Ovary (tissue), 10 donors: ENCODE measurements at places on chromosomes 16 and 17. TPM values are rescaled to one million over a fixed set of nuclear protein-coding genes. Genes with fewer than 3 reads are reported as not detected.
A peak's percentile ranks its signal among the peaks of the same experiment; 100 is the strongest.

MC1R gene
- total RNA-seq, result 8.5 TPM

CHD9NB gene
- total RNA-seq, result 4.3 TPM

MMP25 gene
- total RNA-seq, result 0.15 TPM

MYO1D gene
- 48.8 TPM for total RNA-seq

IL21R gene
- 0.23 TPM for total RNA-seq

SEZ6 gene
- not detected for total RNA-seq

PABPN1L gene
- not detected for total RNA-seq

KCNJ18 gene
- not detected for total RNA-seq

MILR1 gene
- total RNA-seq, result 2.6 TPM

GRCh38 chr16:84180519-84181140 is 6.2 kb downstream of the TAF1C start:
- H3K4me3 ChIP-seq, result no peak overlapping the region
- no peak for DNase-seq
- H3K4me1 ChIP-seq, result peaks cover 24% of the 10 kb centered on the region
- H3K27me3 ChIP-seq, result no peaks in the 10 kb centered on the region
- H3K36me3 ChIP-seq, result no peaks in the 10 kb centered on the region

- no peaks in the 10 kb centered on the region for H3K36me3 ChIP-seq
- H3K27me3 ChIP-seq, result no peaks in the 10 kb centered on the region
- peak overlapping the region; percentile 80 for H3K27ac ChIP-seq
- no peak overlapping the region for H3K4me3 ChIP-seq
- H3K4me1 ChIP-seq, result peaks cover 9% of the 10 kb centered on the region
Measured at GRCh38 chr17:78322327-78322857, 37.5 kb downstream of the SOCS3 start.

GRCh38 chr16:8898660-8899318 is 16.6 kb downstream of the LITAFD start:
- no peak overlapping the region for H3K4me3 ChIP-seq
- no peak overlapping the region for H3K27ac ChIP-seq
- DNase-seq, result no peak
- no peaks in the 10 kb centered on the region for H3K36me3 ChIP-seq
- no peaks in the 10 kb centered on the region for H3K27me3 ChIP-seq
- H3K4me1 ChIP-seq, result no peaks in the 10 kb centered on the region

DNA sequence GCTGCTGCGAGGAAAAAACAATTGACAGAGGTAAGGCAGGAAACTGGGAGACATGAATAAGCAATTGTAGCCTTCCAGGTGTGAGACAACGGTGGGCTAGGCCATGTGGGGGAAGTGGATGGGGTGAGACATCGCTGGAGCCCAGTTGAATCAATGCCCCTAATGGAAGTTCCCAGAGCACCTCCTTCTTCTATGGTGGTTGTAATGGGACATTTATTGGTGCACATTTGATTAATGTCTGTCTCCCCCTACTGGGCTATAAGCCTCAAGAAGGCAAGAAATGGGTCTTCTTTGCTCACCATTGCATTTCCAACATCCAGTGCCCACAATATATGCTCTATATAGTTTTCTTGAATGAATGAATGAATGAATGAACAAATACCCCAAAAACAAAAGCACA is 22.7 kb upstream of the CD300E start:
- H3K36me3 ChIP-seq, result no peaks in the 10 kb centered on the region
- H3K4me1 ChIP-seq, result no peaks in the 10 kb centered on the region
- H3K27ac ChIP-seq, result no peak overlapping the region
- no peaks in the 10 kb centered on the region for H3K27me3 ChIP-seq
- H3K4me3 ChIP-seq, result no peak overlapping the region
- DNase-seq, result no peak

- peak overlapping the region; percentile 6 for H3K27ac ChIP-seq
- H3K36me3 ChIP-seq, result no peaks in the 10 kb centered on the region
- H3K4me3 ChIP-seq, result no peak overlapping the region
- no peaks in the 10 kb centered on the region for H3K27me3 ChIP-seq
- no peak for DNase-seq
Measured at GRCh38 chr16:65038100-65038499, 83.8 kb downstream of the CDH11 start.

DNA sequence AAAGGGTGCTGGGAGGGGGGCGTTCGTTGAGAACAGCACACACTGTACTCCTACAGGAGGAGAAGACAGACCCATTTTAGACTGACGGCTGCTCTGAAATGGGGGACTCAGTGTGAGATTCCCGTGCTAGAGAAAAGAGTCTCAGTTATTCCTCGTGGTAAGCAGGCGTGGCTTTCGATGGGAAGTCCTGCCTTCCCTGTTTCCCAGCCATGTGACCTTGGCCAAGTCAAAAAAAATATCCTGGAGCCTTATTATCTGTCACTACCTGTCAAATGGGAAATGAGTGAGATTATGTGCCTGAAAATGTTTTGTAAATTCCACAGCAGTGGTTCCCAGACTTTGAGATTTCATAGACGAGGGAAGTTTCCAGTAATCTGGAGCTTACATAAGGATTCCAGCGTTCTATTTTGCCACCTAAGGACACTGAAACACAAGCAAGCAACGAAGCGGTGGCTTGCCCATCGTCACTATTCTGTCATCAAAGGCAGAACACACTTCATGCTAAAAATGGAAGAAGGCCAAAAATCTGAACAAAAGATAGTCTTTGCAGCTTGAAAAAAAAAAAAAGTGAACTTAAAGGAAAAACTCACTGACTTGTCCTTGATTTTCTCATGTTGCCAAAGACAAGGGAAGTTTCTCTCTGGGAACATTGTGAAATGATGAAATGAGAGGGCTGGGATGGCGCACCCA is 253.4 kb upstream of the RPL38 start:
- H3K4me1 ChIP-seq, result peaks cover 2% of the 10 kb centered on the region
- no peaks in the 10 kb centered on the region for H3K27me3 ChIP-seq
- no peak for DNase-seq
- no peaks in the 10 kb centered on the region for H3K36me3 ChIP-seq

GRCh38 chr16:10325783-10326543 is 59.9 kb upstream of the ATF7IP2 start:
- no peaks in the 10 kb centered on the region for H3K36me3 ChIP-seq
- H3K27ac ChIP-seq, result no peak overlapping the region
- H3K27me3 ChIP-seq, result no peaks in the 10 kb centered on the region
- DNase-seq, result no peak

DNA sequence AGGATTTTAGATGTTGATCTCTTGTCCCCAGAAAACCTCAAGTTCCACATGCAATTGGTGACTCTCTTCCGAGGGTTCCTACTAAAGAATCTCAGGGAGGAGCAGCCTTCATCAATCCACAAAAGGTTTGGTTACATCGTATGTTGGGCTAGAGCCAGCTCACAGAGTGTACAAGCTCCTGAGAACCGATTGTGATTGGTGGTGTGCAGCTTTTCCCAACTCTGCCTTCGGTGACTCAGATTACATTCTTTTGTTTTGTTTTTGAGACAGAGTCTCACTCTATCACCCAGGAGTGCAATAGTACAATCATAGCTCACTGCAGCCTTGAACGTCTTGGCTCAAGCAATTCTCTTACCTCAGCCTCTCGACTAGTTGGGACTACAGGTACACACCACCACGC is 172.4 kb downstream of the PMP22 start:
- no peaks in the 10 kb centered on the region for H3K4me1 ChIP-seq
- no peaks in the 10 kb centered on the region for H3K27me3 ChIP-seq
- no peak overlapping the region for H3K27ac ChIP-seq

GRCh38 chr16:82231008-82231787 is 61.2 kb upstream of the MPHOSPH6 start:
- no peak overlapping the region for H3K4me3 ChIP-seq
- H3K27ac ChIP-seq, result no peak overlapping the region
- no peaks in the 10 kb centered on the region for H3K36me3 ChIP-seq
- H3K27me3 ChIP-seq, result no peaks in the 10 kb centered on the region
- DNase-seq, result no peak

GRCh38 chr17:13321951-13322701 is 279.6 kb downstream of the HS3ST3A1 start:
- no peaks in the 10 kb centered on the region for H3K36me3 ChIP-seq
- H3K27ac ChIP-seq, result no peak overlapping the region
- no peak for DNase-seq
- peaks cover 1% of the 10 kb centered on the region for H3K4me1 ChIP-seq
- H3K27me3 ChIP-seq, result no peaks in the 10 kb centered on the region

- no peak overlapping the region for H3K27ac ChIP-seq
- no peaks in the 10 kb centered on the region for H3K36me3 ChIP-seq
- no peak overlapping the region for H3K4me3 ChIP-seq
- no peaks in the 10 kb centered on the region for H3K27me3 ChIP-seq
Measured at GRCh38 chr17:4509923-4510617, 11.4 kb downstream of the SPNS2 start.

GRCh38 chr16:901149-901548 is 69.6 kb downstream of the LMF1 start:
- H3K4me3 ChIP-seq, result no peak overlapping the region
- no peaks in the 10 kb centered on the region for H3K27me3 ChIP-seq
- H3K36me3 ChIP-seq, result no peaks in the 10 kb centered on the region

DNA sequence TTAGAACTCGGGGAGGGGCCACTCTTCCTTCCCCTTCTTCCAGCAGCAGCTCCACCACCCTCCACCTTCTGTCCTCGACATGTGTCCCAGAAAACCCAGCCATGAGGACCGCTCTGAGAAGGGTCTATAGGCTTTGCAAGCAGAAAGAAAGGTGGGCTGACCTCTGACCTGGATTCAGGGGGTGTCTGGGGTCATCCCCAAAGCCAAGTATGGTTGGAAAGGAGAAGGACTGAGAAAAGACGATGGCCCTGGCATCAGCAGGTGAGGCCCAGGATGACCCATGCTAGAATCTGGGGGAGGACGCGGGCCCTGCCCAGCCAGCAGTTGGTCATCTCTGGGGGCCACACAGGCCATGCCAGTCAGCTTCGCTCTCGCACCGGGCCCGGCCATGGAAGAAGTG is 6.1 kb upstream of the SMIM5 start:
- H3K27me3 ChIP-seq, result no peaks in the 10 kb centered on the region
- H3K27ac ChIP-seq, result no peak overlapping the region
- H3K4me3 ChIP-seq, result no peak overlapping the region
- peaks cover 4% of the 10 kb centered on the region for H3K4me1 ChIP-seq
- DNase-seq, result no peak

- peaks cover 4% of the 10 kb centered on the region for H3K4me1 ChIP-seq
- H3K27ac ChIP-seq, result no peak overlapping the region
- no peaks in the 10 kb centered on the region for H3K27me3 ChIP-seq
- DNase-seq, result no peak
- no peak overlapping the region for H3K4me3 ChIP-seq
Measured at GRCh38 chr16:70418274-70418992, 20.5 kb downstream of the ST3GAL2 start.

DNA sequence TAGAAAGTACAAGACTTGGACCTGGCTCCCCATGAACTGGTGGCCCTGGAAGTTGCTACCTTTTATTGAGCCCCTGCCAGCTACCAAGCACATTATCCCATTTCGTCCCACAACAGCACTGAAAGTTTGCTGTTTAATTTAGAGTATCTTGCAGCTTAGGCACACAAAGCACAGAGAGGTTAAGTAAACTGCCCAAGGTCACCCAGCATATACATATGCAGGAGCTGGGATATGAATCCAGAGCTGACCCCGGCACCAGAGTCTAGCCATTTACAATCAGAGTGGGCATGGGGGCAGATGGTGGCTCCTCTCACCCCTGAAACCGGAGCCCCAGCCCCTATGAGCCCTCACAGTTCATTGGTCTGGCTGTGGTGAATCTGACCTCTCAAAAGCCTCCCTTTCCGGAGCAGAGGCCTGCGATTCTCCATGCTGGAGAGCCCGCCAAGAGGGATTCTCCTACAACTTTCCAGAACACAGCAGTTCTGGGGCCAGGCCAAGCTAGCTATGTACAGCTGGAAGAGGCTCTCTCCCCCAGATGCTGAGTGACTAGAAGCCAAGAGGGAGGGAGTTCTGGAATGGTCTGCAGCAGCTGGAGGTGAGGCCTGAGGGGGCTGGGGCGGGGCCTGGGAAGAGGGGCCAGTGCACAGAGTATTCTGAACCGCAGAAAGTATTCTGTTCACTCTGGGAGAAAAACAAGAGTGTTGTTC is 58.3 kb downstream of the SREBF1 start:
- peak; percentile 93 for DNase-seq
- H3K36me3 ChIP-seq, result no peaks in the 10 kb centered on the region
- H3K27me3 ChIP-seq, result no peaks in the 10 kb centered on the region
- peak overlapping the region; percentile 69 for H3K27ac ChIP-seq

GRCh38 chr17:80561541-80562114 is 17.0 kb downstream of the RPTOR start:
- DNase-seq, result no peak
- no peaks in the 10 kb centered on the region for H3K27me3 ChIP-seq
- H3K4me1 ChIP-seq, result peaks cover 10% of the 10 kb centered on the region
- no peak overlapping the region for H3K4me3 ChIP-seq
- no peak overlapping the region for H3K27ac ChIP-seq

GRCh38 chr17:79851461-79851817 is 12.2 kb upstream of the CBX4 start:
- H3K4me3 ChIP-seq, result no peak overlapping the region
- no peaks in the 10 kb centered on the region for H3K4me1 ChIP-seq
- H3K27me3 ChIP-seq, result no peaks in the 10 kb centered on the region
- no peak for DNase-seq
- no peaks in the 10 kb centered on the region for H3K36me3 ChIP-seq
- H3K27ac ChIP-seq, result no peak overlapping the region

- no peak overlapping the region for H3K27ac ChIP-seq
- H3K4me1 ChIP-seq, result peaks cover 3% of the 10 kb centered on the region
- no peak overlapping the region for H3K4me3 ChIP-seq
- no peak for DNase-seq
Measured at GRCh38 chr16:27595993-27596392, 46.0 kb downstream of the KATNIP start.

DNA sequence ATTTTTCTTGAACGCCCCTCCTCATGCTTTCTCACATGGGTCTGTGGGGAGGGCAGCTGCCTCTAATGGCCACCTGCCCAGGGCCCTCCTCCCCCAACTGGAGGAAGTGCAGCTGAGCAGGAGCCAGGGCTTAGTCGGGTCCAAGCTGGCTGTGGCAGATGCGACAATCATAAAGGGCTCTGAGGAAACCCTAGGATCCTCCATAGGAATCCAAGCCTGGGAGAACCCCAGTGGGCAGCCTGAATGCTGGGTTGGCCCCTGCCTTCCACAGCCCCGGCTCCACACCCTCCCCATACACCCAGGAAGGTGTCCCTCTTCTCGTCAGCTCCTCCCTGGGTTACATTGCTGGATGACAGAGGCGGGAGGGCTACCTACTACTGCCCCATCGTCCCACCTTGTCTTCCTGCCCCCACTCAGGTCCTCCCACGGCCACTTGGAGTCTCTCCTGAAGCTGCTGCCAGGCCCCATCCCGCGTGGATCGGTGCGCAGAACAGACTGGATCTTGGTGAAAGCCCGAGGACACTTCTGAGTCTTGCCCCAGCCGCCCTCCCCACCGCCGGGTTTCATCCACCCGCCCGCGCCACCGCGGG is 15.6 kb upstream of the CBFB start:
- peak overlapping the region; percentile 76 for H3K27ac ChIP-seq
- DNase-seq, result peak; percentile 41
- H3K4me3 ChIP-seq, result peak overlapping the region; percentile 48
- H3K27me3 ChIP-seq, result no peaks in the 10 kb centered on the region
- H3K36me3 ChIP-seq, result no peaks in the 10 kb centered on the region
